ENCODE measurements at places on chromosomes 2 and 18.
A peak's percentile ranks its signal among the peaks of the same experiment; 100 is the strongest.

GRCh38 chr2:23718931-23719700 lies 207.8 kb downstream of the ATAD2B start:
- DNase-seq, result no peak

- DNase-seq, result peak; percentile 56
Observed at GRCh38 chr2:239991689-239992314, 33.3 kb downstream of the NDUFA10 start.

- DNase-seq, result no peak
Observed at GRCh38 chr2:16617282-16618266, 48.1 kb downstream of the CYRIA start.

GRCh38 chr18:76914796-76915195 lies 92.4 kb downstream of the ZNF236 start:
- DNase-seq, result no peak

DNA sequence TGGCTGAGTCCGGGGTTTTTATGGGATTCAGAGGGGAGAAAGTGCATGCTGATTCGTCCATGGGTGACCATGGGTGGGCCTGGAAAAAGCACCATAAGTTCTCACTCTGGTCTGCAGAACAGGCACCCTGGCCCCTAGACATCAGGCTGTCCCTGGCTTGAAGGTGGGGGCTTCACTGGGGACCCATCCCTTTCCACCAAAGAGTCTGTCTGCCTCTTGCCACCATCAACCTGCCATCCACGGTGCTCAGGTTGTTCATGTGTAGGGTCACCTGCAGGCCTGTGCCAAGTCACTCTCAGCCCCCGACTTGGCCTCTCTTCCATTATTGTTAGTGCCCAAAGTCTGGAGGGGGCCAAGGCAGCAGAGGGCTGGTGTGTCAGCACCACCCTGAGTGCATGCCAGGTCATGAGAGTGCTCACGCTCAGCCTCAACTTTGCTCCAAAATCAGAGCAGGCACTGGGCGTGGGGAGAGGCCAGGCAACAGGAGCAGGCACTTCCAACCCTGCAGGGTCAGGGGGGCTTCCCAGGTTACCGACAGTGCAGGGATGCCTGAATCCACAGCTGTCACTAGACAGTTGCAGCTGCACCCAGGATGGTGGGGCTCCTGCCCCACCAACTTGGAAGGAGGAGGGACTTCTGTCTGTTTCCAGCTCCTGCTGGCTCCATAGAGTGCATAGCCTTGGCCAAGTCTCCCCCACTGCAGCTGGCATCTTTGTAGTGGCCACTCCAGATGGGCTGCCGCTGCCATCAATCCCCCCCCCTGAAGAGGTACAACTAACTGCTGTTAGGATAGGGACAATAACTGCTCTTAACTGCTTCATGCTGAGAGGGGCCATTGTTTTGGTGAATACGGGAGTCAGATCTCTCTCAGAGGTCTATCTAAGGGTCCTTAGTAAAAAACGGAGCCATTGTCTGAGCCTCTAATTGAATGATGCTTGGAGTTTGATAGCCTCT lies 209.3 kb downstream of the AKAIN1 start:
- DNase-seq, result no peak

DNA sequence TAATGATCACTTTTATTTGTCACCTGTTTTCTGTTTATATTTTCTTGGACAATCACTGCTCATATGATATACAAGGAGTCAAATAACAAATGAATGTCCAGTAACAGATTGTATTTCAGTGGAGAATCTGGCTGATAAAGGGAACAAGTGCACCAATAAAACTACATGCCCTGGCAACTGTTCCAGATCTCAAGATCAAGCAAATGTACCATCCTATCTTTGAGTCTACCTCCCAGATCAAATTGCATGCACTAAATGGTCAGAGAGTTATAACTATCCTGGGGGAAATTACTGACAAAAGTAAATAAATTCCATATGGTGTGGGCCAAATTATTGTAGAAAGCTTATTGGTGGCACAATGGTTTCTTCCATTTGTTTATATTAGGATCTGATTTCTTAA lies 452.8 kb downstream of the MBD2 start:
- no peak for DNase-seq

DNA sequence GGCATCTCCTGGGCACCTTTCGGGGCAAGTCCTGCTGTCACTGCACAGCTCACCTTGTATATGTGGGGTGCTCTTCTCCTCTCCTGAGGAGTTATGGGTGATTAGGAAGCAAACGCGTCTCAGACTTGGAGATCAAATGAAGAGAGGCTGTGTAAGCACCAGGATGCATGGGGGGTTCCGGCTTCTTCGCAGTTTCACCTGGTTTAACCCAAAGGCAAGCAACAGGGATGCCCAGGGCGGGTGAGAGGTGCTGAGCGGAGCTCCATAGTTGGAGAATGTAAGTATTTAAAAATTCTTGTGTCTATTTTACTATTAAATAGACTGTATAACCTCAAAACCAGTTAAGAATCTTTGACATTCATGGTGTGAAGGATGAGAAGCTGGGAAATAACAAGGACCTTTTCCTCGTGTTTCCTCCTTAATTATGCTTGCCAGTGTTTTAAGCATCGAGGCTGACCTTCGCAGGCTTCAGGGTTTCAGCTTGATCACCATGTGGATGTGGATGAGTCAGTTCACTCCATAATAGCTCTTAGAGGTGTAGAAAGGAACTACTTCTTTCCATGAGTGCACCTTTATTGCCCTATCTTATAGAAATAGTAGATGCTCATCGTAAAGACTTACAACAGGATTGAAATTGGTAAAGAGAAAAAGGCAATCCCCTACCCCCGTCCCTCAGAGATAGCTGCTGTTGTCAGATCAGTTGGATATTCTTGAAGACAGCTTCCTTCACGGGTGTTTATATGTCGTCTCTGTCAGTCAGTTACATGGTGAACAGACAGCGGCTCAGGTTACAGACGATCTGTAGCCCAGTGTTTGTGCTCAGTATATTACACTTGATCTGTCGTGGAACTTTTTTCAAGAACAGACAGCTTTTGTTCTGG lies 201.1 kb downstream of the AGAP1 start:
- DNase-seq, result no peak

GRCh38 chr2:158578703-158579330 lies 122.1 kb downstream of the PKP4 start:
- no peak for DNase-seq

- no peak for DNase-seq
Observed at GRCh38 chr2:38279201-38279600, 97.9 kb downstream of the ATL2 start.

- DNase-seq, result no peak
Observed at GRCh38 chr18:45526114-45526841, 89.0 kb upstream of the SLC14A2 start.

- DNase-seq, result no peak
Observed at GRCh38 chr2:16952368-16952767, 286.7 kb upstream of the CYRIA start.

DNA sequence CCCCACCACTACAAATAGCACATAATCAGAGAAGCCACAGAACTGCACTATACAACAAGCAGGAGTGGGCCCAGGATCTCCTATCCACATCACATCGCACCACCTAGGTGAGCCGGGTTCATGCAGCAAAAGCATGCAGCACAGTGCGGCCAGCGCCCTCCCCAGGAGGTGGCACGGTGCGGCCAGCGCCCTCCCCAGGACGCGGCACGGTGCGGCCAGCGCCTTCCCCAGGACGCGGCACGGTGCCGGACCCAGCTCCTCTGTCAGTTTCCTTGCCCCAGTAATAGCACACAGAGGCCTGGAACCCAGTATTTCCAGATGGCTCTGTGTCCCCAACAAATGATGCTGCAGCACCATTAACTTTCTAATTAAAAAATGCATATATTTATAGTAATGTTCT lies 114.1 kb downstream of the EIPR1 start:
- DNase-seq, result no peak

- no peak for DNase-seq
Observed at GRCh38 chr2:106899786-106900530, 14.0 kb upstream of the ST6GAL2 start.

DNA sequence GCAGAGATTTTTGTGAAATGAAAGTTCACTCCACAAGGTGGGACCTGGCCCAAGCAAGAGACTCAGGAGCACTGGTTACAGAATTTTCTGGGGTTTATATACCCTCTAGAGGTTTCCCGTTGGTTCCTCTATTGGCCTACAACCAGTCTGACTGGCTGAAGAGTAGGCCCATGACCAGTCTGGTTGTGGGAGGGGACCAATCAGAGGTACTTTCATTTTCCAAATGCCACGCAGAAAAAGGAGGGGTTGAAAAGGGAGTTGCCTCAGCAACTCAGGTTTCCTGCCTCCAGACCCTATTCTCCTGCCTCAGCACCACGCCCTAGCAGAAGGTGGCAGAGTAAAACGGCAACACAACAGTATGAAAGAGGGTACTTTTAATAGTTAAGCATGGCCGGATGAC lies 98.4 kb downstream of the COLEC12 start:
- DNase-seq, result no peak

- DNase-seq, result no peak
Observed at GRCh38 chr2:216082805-216083204, 1.1 kb downstream of the TMEM169 start.

GRCh38 chr2:20194097-20195015 lies 30.6 kb downstream of the SDC1 start:
- no peak for DNase-seq

GRCh38 chr2:23586741-23587306 lies 201.8 kb downstream of the KLHL29 start:
- no peak for DNase-seq

- no peak for DNase-seq
Observed at GRCh38 chr18:48161911-48162698, 231.6 kb upstream of the SMAD2 start.

DNA sequence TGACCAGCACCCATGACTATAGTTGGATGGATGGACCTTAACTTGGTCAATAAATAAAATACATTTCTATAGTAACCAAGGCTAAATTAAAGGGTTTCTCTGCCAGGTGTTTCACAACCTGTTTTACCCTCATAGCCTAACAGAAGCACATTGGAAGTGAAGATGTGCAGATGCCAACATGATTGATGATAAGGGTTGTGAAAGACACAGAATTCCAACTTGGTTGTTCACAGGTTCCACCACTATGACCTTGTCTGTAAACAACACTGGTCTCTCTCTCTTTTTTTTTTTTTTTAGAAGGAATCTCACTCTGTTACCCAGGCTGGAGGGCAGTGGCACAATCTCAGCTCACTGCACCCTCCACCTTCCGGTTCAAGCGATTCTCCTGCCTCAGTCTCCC lies 37.5 kb upstream of the PTH2R start:
- DNase-seq, result no peak

DNA sequence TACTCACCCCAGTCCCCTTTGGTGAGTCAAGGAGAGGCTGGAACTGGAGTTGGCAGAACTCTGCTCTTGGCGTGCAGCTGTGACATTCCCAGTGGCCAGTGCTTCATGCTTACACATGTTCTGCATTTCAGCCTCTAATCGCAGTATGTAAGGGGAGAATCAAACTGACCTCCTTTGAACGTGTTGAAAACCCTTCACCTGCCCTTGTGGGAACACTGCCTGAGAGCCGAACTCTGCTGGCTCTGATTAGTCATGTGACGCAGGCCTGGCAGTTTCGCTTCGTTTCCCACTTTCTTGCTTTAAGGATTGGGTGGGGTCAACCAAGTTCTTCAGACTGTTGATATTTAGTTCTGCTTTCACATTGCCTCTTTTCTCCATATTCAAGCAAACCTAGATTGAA lies 173.8 kb upstream of the BCL2L11 start:
- DNase-seq, result no peak

DNA sequence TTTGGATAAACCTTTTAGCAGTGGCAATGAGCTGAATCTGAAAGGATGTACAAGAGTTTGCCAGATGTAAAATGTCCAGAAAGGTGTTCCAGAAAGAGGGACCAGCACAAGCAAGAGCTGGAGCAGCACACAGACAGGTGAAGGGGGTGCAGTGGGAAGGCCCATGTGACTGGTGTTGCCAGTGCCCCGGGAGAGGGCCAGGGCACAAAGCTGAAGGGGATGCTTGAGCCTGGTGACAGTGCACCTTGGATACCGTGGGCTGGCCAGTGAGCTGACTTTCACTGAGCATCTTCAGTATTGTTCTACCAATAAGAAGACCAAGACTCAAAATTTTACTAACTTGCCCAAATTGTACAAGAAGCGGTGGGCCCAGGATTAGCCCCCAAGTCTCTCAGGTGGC lies 132.3 kb upstream of the ALPP start:
- DNase-seq, result no peak

DNA sequence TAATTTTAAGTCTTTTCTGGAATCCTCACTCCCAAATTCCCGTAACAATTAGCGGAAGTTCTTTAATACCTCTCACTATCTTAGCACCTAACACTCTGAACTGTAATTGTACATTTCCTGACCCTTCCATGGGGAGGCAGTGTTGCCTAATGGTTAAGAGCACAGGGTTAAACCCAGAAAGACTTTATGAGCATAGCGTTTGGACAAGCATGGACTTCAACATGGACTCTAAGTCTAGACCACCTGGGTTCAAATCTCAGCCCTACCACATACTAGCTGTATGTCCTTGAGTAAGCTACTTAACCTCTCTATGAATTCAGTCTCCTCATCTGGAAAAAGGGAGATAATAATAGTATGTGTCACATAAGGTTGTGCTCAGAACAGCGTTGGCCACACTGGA lies 13.0 kb downstream of the ANTXR1 start:
- DNase-seq, result no peak

- DNase-seq, result peak; percentile 30
Observed at GRCh38 chr2:175880-176820, 87.7 kb downstream of the SH3YL1 start.
